ELR (cell line): ENCODE measurements at places on chromosomes 2 and 18.

GRCh38 chr18:55485666-55486065 is 102.3 kb downstream of the TCF4 start:
- peak; percentile 68 for DNase-seq

DNA sequence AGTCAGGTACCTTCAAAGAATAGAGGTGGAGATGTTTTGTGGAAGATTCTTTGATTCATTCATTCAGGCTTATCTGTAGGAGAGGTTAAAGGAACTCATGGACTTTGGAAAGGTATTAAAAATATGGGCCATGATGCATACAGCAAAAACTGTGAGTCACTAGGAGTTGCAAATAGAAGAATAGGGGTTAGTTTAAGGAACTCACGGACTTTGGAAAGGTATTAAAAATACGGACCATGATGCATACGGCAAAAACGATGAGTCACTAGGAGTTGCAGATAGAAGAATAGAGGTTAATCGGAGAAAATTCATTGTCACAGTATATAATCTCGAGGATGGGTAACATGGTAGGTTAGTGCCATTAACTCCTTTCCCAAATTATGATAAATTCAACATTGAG is 41.2 kb downstream of the SLC9A2 start:
- no peak for DNase-seq

GRCh38 chr2:182622231-182622630 is 93.8 kb upstream of the DNAJC10 start:
- DNase-seq: no peak

DNA sequence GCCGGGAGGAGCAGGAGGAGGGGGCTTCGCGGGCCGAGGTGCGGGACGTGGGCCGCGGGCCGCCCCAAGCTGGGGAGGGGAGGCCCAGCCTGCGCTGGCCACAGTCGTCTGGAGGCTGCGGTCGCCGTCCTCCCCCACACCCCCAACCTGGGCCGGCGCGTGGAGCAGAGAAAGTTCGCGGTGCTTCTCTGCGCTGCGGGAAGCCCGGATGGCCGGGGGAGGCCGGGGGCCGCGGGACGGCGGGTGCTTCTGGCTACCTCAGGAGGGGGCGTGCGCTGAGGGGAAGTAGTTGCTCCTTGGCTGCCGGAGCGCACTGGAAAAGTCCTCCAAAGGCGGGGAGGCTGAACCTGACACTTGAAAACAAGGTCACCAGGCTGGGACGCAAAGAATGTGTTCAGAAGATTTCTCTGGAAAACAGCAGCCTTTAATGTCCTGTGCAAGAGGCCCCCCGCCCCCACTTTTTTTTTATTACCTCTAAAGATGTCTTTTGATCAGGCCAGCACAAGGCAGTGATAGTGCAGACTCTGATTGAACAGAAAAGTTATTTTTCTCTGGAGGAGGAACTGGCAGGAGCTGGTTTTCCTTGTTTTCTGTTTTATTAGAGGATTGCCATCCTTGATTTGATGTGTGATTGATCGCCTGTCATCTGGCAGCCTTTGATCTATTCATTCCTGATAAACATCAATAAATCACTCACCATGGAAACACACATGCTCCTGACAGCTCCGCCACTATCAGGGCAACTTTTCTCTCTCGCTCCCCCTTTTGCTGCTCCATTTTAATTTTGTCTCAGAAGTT is 1.6 kb downstream of the TSHZ1 start:
- DNase-seq: peak; percentile 51

DNA sequence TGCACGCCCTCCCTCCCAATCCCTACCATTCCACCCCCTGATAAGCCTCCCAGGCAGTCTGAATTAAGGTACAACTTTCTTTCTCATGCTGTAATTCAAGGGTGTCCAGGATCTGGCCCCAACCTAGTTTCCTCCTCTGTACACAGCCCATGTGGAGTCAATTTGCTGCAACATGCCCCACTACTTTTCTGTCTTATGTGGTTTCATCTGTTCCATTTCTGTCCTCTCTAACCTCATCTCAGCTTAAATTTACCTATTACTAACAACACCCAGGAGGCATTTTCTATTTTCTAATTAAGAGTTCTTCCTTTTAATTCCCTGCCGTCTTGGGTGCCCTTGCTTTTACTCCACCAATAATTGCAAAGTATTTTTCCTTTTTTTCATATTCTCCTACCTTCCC is 10.0 kb downstream of the PPP4R1 start:
- DNase-seq: no peak

DNA sequence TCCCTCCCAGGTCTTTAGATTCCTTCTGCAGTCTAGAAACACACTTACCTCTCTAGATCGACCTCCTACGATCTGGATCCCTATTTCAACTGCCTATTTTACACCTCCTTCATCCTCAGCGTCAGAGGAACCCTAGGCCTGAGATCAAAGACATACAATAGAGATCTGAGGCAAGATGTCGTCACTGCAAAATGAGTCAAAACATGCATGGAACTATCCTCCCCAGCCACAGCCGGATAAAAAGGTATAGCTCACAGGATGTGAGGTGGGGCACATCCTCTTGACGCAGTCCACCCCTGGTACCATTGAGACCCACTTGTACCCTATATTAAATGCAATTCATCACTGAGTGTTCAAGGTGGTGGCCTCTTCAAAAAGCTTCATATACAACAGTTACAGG is 63.7 kb upstream of the DNAJC10 start:
- peak; percentile 23 for DNase-seq

GRCh38 chr2:229243890-229244560 is 27.1 kb downstream of the PID1 start:
- peak; percentile 54 for DNase-seq

- no peak for DNase-seq
These were observed 3.7 kb downstream of the ANKRD23 start for GRCh38 chr2:96839875-96840850.

DNA sequence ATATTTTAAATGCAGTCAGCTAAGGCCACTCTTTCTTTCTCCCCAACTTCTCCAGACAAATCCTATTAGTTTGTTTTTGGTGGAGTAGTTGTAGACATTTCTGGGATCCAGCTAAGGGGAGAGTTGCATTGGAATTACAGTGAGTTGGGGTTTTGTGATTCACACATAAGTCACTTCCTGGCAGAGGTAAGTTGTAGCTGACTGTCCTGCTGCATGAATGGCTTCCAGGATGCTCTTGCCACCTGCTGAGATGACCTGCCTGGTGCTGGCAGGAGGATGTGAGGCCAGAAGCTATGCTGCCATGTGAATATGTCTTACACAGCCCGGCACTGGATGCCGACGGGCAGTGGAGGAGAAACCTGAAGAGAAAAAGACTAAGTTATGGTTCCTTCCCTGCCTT is 243.7 kb downstream of the TDRD15 start:
- peak; percentile 5 for DNase-seq

DNA sequence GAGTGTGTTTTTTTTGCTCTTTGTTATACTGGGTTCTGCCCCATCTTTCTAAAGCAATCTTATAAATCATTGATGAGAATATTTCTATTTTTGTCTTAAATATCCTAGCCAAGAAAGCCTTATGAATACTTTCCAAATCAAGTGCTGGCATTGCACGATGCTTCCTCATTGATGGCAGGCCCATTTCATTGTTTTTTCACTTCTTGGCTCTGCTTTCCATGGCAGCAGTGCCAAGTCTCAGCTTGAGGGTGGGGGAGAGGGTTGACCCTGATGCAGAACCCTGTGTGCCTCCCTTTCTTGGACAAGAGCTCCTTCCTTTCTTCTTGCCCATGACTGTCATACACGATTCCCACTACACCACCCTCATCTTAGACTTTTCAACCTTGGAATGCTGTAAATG is 16.7 kb upstream of the CELF4 start:
- DNase-seq: no peak

DNA sequence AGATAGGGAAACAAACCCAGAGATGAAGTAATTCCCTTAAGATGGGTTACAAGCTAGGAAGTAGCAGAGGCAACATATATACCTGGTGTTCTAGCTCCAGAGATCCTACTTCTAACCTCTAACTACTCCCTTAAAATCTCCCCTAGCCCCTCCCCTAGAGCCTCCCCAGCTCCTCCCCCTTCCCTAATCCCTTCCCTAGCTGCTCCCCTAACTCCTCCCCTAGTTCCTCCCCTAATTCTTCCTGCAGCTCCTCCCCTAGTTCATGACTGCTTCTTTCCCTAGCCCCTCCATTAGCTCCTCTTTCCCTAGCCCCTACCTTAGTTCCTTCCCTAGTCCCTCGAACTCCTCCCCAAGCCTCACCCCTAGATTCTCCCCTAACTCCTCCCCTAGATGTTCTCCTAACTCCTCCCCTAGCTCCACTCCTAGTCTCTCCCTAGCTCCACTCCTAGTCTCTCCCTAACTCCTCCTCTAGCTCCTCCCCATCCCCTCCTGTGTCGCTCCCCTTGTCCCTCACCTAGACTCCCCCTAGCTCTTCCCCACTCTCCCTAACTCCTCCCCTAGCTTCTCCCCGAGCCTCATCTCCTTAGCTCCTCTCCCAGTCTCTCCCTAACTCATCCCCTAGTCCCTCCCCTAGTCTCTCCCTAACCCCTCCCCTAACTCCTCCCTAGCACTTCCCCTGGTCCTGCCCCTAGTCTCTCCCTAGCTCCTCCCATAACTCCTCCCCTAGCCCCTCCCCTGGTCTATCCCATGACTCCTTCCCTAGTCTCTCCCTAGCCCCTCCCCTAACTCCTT is 108.9 kb downstream of the CD226 start:
- peak; percentile 52 for DNase-seq

GRCh38 chr18:78913395-78913794 is 66.2 kb upstream of the SALL3 start:
- no peak for DNase-seq

DNA sequence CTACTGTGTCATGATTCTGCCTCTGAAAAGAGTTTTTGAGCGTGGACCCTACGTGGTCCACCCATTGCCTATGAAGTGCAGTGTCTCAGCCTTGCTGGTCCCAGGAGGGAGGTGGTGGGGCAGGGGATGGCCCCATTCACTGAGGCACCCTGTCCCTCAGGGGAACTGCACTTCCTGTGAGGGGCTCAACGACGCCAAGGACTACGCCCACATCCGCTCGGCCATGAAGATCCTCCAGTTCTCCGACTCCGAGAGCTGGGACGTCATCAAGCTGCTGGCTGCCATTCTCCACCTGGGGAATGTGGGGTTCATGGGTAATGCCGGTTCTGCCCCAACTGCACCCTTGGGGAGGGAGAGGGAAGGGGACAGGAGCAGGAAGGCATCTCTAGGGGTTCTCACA is 42.5 kb downstream of the MYO7B start:
- no peak for DNase-seq

GRCh38 chr2:96668771-96669170 is 26.2 kb downstream of the FER1L5 start:
- DNase-seq: no peak

DNA sequence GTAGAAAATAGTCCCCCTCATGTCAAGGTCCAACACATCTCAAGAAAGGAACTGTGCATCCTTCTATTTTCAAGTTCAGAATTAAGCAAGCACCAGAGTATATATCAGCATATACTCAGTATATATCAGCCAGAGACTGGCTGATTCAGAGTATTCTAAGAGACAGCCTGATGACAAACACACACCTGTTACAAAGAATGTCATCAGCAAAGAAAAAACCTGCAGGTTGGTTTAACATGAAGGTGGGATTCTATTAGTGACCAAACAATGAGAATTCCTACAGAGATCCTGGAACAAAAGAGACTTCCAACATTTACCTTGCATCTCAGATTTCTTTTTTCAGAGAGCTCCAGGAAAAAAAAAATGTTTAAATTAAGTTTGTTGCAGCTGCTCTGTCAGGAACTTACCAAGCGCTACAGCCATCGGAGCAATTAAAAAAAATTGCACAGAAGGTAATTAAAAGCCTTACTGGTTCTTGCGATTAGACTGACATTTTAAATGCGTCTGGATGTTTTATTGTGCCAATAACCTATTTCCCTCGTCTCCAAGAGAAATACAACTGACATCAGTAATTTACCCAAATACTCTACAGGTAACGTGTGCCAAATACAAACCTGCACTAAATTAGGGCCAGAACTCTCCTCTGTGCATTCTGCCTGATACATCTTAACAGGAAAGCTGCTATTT is 218.1 kb downstream of the HNMT start:
- DNase-seq: no peak

GRCh38 chr18:78558948-78559347 is 420.7 kb upstream of the SALL3 start:
- DNase-seq: no peak

DNA sequence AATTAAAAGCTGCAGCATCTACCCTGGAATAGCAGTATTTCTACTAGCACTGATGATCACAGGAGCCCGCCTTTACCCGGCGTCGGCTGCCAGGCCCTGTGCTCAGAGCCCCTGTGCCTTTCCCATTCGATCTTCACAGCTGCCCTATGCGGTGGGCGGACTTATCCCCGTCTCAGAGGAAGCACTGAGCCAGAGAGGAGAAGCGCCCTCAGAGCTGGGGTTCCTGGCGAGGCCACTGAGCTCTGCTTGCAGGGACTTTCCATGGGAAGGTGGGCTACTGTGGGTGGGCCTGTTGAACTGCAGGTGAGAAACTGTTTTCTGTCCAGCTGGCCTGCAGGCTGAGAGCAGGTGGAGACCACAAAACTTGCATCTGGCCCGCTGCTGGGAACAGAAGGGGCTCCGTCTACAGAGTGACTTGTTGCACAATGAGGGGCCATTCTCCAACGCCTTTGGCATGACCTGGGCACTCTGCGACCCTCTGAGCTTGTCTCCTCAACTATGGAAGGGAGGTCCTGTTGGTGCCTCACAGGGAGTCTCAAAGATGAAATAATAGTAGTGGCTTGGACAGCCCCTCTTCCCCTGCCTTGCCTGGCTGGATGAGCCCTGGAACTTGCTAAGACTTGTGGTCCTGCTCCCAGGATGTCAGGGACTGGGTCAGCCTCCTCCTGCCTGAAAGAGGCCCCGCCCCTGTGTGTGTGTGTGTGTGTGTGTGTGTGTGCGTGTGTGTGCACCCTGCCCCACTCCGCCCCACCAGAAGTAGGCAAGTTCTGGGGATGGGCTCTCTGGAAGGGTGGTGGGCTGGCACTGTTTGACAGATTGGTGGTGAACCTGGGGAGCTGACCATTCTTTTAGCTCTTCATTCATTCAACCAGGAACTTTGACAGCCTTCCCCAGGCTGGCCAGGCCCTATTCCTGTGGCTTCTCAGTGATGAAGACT is 32.7 kb downstream of the GLI2 start:
- DNase-seq: no peak

DNA sequence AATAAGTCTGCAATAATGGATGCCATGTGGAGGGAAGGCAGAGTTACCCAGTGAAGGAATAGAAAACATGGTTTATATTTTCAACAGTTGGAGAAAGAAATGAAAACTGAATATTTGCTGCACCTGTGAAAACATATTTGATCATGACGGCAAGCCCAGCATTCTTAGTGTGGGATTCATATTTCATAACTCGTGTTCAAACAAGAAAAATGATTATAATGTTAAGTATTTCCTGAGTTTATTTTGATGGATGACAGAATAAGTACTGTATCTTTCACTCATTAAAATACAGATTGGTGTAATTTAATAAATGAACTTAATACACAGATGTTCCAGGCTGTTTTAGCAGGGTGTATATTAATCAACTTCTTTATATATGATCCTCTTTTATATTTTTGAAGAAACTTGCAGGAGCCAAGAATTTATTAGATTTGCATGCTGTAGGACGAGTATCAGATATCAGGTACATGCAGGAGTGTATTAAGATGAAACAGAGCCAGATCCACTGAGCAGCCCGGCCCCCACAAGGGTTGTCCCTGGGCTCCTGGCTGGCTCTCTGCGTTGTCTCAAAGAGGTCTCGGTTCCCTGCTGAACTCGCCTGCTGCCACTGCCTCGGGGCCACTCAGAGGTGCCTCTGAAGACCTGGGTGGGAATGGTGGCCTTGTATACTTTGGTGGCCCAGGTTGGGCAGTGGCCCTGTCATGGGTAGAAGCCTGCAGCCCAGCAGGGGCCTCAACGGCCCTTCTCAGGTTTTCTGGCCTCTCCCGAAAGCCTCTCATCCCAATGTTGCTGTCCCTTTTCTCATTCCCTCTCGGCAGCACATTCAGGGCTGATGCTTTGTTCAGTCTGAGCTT is 95.0 kb upstream of the LDAH start:
- no peak for DNase-seq

- no peak for DNase-seq
These were observed 25.9 kb downstream of the THADA start for GRCh38 chr2:43569921-43570320.
